ENCODE measurements at places on chromosomes 13 and 19.
A peak's percentile ranks its signal among the peaks of the same experiment; 100 is the strongest.

DNA sequence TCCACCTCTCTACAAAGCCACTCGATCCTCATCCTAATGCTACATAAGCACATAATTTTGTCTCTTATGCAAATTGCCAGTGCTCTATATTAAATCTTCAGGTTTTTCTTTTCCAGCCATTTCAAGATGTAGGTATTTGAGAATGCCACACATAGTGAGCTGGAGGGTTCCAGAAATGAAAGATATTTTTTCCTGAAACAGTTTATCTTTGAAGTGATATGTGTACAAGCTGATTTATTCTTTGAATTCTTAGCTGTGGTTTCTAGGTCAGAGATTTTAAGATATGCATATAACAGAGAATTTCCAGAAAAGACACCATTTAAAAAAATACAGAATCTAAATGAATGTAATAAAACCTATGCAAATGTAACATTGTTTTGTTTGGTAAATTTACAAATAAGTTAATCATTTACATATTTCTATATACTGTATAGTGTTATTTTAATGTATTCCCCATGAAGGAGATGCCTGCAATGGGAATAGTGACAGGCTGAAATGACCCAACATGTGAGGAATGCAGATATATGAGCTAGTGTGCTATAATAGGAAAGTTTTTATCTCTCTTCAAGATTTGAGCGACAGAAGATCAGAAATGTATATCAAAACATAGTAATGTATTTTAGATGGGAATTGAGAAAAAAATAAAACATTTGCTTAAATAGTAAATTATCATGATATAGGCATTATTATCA is 570.2 kb downstream of the SLITRK1 start:
- DNase-seq, result no peak

DNA sequence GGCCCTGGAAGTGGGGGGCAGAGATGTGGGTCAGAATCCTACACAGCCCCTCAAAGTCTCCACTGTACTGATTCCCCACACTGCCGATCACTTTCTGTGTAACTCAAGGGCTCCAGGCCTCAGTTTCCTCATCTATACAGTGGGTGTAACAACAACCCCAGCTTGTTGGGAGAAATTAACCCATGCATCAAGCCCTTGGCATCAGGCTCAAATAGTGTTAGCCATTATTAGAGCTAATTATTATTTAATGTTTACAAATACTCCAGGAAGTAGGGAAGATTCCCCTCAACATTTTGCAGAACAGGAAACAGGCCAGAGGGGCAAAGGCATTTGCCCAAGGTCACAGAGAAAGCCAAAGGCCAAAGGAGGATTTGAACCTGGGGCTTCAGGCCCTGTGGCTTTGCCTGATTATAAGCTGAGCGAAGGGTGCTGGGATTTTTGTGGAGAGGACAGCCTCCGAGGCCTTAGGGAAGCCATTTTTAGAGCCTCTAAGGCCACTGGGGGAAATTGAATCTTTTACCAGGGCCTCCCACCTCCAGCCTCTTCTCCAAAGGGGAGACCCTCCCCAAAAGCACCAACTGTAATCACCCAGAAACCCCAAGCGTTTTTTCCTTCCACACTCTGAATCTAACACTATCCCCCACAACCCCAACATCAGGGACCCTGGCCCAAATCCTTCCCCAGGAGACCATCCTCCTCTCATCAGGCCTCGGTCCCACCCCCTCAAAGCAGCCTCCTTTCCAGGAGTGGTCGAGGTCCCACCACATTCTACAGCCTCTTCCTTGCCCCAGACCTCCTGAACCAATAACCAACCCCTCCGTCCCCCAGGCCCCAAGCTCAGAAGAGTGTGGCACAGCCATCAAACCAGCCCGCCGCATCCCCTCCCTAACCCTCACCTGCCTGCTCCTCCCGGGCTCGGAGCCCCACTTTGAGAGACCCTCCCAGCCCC is 1.1 kb downstream of the FKBP8 start:
- DNase-seq, result no peak

- DNase-seq, result no peak
Measured at GRCh38 chr19:19429361-19429760, 23.9 kb downstream of the GATAD2A start.

- DNase-seq, result no peak
Measured at GRCh38 chr13:49330546-49330864, 82.8 kb downstream of the CDADC1 start.

- DNase-seq, result no peak
Measured at GRCh38 chr13:45594764-45595163, 20.8 kb downstream of the ERICH6B start.

DNA sequence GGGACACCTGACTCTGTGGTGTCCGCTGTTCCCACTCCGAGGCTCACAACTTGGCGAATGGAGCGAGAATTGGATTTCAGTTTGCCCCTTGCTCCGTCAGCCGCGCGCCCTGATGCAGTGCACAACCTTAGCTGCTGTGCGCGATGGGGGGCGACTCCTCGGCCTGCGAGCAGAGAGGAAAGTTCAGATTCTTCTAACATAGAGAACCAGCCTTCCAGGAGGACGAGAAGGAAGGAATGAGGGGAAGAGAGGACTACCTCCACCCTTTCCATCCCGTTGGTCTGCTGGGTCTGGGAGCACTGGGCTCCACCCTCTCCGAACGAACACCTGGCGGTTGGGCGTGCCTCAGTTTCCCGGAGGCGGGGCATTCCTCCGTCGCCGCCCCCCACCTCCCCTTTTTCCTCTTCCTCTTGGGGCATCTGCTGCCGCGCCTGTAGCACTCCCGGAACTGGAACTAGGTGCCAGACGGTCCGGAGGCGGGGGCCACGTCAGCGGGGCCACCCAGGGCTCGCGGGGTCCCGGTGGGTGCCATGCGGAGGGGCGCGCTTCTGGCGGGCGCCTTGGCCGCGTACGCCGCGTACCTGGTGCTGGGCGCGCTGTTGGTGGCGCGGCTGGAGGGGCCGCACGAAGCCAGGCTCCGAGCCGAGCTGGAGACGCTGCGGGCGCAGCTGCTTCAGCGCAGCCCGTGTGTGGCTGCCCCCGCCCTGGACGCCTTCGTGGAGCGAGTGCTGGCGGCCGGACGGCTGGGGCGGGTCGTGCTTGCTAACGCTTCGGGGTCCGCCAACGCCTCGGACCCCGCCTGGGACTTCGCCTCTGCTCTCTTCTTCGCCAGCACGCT is at the start of gene KCNK6:
Gene KCNK6, plus strand, starts transcription at position 425 of the 838 bp plus-strand sequence. Its CDS starts 106 bp downstream, at position 531.
- DNase-seq, result peak; percentile 66

- no peak for DNase-seq
Measured at GRCh38 chr19:32022044-32022640, 323.3 kb upstream of the ZNF507 start.

DNA sequence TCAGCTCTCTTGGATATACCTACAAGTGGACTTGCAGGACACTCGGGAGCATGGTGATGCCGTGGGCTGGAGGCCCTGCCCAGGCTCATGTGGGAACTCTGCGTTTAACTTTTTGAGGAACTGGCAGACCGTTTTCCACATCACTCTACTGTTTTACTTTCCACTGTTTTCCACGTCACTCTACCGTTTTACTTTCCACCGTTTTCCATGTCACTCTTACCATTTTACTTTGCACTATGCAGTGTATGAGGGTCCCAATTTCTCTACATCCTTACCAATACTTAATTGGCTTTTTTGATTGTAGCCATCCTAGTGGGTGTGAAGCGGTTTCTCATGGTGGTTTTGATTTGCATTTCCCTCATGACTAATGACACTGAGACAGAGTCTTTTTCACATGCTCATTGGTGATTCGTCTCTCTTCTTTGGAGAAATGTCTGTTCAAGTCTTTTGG is 40.5 kb downstream of the GATAD2A start:
- DNase-seq, result no peak

GRCh38 chr13:34002924-34003323 is 185.0 kb downstream of the RFC3 start:
- no peak for DNase-seq

- DNase-seq, result peak; percentile 58
Measured at GRCh38 chr13:36475468-36475867, 43.2 kb downstream of the CCNA1 start.

DNA sequence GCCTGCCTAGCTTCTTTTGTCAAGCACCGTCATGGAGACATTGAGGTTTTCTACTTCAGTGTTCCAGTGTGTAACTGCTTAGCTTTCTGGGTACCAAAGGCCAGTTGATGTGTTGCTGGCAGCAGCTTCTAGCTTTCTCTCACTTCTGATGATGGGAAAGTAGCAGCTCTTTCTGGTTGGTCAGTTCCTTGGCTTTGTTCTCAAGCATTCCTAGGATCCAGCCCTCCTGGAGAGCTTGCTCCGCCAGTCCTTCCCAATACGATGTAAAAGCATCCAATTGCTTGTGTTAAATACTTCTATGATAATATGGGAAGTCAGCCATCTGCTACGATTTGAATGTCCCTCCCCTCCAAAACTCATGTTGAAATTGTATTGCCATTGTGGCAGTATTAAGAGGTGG is 182.8 kb downstream of the UGGT2 start:
- no peak for DNase-seq

DNA sequence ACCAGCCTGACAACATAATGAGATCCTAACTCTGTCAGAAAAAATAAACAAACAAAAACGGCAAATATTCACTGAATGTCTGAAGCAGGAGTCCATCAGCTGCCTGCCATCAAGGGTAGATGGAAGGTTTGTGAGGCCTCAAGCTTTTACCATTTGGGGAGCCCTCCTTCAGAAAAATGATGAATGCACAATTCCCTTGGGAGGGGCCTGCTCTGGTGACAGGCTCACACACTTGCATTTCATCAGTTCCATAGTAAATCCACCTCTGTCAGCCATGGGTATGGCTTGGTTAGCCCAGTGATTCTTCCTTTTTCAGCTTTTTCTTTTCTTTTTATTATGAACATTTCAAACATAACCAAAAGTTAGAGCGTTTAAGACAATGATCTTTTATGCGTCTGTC is 26.3 kb upstream of the KATNAL1 start:
- DNase-seq, result no peak

DNA sequence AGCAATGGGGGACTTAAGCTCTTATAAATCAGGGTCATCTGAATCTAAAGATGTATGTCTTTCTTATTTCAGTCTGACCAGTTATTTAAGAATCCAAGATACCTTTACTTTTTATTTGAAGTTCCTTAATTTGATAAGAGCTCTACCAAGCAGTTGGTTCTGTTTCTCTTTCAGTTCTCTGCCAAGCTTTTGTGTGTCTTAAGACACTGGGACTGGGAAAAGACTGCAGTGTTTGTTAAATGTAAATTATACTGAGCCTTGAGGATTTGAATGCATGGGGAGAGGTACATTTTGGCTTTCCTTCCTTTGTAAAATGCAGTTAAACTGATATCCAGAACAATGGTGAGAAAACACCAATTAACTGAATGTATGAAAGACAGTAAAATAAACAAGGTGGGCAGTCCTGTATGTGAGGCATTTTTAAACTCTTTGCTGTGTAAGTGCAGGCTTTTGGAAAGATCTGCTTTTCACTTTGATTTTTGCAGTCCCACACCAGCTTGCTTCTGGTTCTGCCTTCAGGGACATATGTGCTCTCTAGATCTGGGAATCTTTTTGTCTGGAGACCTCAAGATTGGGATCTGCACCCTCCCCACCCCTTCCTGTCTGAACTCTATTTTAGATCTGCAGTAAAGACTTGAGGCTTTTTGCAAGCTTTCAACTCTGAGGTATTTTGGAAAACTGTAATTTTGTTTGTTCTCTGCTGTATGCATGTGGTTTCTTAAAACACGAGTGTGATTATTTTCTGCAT is 77.6 kb downstream of the LRCH1 start:
- DNase-seq, result no peak

- peak; percentile 98 for DNase-seq
Measured at GRCh38 chr19:1103708-1104310, at the start of gene GPX4. Gene GPX4 (plus strand): TSS chr19:1103994. CDS start chr19:1104044, 50 bp downstream.

DNA sequence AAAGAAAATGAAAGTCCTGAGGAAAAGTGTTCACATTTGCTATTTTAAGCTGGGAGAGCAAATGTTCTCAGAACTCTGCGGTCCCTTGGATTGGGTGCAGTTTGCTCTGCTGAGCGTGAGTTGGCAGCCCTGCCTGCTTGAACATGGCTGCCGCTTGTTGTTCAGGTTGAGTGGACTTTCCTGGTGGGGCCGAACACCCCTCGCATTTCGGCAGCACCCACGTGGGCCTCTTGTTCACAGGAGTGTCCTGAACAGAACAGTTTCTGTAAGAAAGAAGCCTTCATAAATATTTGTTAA is 10.8 kb upstream of the RNF113B start:
- no peak for DNase-seq

DNA sequence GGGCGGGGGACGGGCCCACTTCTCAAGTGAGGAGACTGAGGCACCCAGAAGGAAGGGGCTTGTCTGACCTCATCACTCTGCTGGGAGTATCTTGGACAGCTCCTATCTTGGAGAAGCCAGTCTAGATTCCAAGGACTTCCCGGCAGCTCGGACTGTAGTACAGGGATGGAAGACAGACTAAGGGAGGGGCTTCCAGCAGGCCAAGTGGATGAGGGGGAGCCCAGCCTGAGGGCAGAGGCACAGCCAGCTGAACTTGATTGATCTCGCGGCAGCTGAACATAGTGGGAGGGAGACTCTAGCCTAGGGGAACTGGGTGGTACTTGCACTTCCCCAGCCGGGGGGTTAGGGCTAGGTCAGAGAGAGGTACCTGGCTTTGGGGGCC is 711 bp downstream of the CILP2 start:
- peak; percentile 22 for DNase-seq

- DNase-seq, result no peak
Measured at GRCh38 chr19:30120860-30121484, 178.9 kb downstream of the URI1 start.

DNA sequence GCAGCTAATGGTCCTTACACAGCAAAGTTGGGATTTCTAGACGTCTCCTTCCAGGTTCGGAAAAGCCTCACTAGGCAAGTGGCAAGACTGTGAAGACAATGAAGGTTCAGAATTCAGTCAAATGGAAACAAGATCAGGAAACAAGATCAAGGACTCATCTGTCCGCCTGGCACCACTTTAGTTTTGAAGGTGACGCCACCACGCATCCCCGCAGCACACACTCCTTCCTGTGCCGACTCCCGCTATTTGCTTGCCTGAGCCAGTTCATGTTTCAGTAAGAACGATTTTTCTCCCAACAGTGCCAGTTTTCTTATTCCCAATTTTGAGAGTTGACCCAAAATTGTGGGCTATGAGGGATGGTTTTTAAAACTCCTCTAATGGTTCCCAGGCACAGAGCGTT is 41.4 kb downstream of the MPHOSPH8 start:
- no peak for DNase-seq

- DNase-seq, result no peak
Measured at GRCh38 chr13:23463661-23464060, 30.2 kb upstream of the SACS start.

- DNase-seq, result no peak
Measured at GRCh38 chr13:111961651-111962192, 105.2 kb upstream of the SOX1 start.

- DNase-seq, result no peak
Measured at GRCh38 chr13:109720758-109721184, 65.6 kb downstream of the IRS2 start.

GRCh38 chr13:26695891-26696311 is 64.7 kb downstream of the GPR12 start:
- no peak for DNase-seq

GRCh38 chr19:16456652-16457194 is 15.0 kb downstream of the EPS15L1 start:
- peak; percentile 28 for DNase-seq

DNA sequence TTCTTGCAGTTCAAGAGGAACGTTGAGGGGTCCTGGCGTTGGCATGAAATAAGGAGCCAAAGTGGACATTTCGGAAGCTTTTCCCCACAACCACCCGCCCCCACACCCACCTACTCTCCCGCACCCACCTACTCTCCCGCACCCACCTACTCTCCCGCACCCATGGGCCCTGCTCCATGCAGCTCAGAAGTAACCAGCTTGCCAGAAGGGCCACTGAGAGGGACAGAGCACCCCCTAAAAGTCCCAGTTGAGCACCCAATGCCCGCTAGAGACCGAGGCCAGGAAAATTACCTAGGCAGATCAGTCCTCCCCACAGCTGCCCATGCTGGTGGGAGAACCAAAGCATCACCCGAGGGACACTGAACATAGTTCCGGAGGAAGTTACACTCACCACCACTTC is 11.8 kb downstream of the VSTM2B start:
- DNase-seq, result no peak
